DMS153 (cell line): ENCODE measurements at places on chromosomes 7 and 10.
A peak's percentile ranks its signal among the peaks of the same experiment; 100 is the strongest.

- DNase-seq = no peak
Observed at GRCh38 chr7:18337048-18337809, 158.3 kb upstream of the HDAC9 start.

DNA sequence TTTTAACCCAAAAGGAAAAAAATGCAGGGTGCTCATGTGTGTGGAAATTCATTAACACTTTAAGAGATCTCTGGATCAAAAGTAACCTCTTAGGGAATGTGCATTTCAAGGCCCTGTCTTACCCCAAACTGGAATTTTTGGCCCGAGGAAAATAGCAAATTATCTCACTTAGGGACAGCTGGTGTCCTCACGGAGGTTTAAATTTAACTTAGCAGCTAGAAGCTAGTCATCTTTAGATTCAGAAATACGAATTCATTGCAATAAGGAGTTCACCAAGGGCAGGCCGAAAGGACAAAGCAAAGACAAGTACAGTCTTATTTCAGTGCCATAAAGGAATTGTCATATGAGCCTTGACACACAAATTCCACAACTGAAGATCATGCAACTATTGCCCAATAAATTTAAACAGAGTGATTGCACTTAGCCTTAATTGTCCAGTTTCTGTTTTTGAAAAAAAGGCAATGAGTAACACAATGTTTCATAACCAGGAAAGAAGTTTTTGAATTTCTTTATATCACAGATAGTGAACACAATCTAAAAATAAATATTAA lies 22.4 kb upstream of the SEMA3C start:
- no peak for DNase-seq

DNA sequence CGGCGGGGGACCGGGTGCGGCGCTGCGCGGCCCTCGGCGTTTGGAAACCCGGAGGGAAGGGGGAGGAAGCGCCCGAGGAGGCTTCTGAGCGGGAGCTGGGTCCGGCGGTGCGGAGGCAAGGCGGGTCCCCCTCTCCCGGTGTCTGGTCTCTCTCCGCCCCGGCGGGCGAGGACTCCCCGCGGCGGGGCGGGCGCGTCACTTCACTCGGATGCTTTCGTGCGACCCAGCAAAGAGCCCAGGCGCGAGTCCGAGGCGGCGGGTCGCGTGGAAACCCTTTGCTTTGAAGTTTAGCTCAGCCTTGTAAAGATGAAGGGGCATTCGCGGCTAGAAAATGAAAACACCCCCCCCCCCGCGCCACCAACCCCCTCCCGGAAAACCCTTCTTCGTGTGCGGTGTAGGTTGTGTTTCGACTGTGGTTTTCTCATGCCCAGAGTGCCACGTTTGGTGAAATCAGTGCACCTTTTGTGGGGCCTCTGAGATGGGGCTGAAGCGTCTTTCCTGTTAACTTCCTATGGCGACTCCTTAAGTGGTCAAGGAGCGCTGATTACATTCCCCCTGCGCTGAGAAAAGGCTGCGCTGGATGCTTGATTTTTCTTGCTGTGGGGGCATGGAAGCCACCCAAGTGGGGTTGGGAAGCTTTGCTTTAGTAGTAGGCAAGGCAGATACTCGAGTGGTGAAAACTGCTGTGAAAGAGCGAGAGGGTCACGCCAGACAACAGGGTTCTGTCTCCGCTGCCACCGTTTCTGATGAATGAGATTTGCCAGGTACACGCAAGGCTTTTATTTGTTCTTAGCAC lies 876 bp downstream of the GNAI1 start:
- no peak for DNase-seq

DNA sequence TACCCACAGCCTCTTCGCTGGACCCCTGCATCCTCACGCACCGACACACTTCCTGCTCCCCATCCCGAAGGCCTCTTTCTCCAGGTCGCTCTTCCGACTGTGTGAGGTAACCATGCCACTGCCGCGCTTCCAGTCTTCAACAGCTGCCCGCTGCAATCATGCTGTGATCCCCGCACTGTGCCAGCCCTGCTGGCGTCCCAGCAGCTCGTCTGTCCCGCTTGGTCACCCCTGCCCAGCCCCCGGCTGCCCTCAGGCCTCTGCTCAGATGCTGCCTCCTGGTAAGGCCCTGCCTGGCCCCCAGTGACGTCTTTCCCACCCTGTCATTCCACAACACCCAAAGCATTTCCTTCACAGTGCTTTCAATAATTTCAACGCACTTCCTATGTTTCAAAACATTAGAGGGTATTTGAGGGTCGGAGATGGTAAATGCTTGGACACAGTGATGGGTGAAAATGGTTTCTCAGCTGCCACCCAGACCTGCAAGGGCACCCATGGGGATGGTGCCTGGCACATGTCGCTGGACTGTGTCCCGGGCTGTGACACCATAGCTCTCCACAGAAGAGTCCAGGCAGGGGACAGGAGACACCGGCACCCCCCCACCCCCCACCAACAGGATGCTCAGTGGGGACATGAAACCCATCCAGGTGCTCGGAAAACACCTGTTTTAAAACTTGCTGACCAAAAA lies 125.2 kb downstream of the MAD1L1 start:
- DNase-seq = no peak

- peak; percentile 49 for DNase-seq
Observed at GRCh38 chr7:150446288-150446938, 4.0 kb upstream of the GIMAP8 start.

DNA sequence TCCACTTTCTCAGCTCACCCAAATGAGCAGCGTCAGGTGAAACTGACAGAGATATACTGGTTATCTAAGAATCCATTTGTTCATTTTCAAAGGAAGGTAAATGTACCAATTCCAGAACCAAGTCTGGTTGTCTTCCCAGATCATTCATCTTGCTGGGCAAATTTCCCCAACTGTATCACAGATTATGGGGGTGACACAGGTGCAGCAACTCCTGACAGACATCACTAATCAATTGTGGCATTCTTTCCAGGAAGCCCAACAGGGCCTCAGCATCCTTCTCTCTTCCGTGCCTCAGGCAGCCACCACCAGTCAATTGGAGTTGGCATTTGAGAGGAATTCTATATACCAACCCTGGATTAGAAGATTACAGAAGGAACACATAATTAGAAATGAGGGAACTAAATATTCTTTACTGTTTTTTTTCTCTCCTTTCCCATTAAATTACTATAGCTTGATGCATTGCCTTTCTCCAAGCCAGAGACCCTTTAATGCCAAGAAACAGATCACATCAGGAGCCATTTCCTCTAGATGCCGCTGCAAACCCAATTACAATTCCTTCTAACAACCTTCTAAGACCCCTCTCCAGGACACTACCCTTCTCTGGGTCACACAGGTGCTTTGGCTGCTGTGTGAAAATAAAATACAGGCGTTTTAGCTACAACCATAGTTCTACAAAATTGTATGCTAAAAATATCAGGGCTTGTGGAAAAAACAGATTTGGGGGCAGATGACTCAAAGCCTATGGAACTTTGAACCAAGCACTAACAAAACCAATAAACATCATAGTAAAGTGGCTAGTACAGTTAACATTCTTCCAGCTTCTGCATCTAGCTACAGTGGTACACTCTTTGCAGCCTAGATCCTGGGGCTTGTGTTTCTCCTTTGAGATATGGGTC lies 291.6 kb downstream of the RNLS start:
- no peak for DNase-seq

DNA sequence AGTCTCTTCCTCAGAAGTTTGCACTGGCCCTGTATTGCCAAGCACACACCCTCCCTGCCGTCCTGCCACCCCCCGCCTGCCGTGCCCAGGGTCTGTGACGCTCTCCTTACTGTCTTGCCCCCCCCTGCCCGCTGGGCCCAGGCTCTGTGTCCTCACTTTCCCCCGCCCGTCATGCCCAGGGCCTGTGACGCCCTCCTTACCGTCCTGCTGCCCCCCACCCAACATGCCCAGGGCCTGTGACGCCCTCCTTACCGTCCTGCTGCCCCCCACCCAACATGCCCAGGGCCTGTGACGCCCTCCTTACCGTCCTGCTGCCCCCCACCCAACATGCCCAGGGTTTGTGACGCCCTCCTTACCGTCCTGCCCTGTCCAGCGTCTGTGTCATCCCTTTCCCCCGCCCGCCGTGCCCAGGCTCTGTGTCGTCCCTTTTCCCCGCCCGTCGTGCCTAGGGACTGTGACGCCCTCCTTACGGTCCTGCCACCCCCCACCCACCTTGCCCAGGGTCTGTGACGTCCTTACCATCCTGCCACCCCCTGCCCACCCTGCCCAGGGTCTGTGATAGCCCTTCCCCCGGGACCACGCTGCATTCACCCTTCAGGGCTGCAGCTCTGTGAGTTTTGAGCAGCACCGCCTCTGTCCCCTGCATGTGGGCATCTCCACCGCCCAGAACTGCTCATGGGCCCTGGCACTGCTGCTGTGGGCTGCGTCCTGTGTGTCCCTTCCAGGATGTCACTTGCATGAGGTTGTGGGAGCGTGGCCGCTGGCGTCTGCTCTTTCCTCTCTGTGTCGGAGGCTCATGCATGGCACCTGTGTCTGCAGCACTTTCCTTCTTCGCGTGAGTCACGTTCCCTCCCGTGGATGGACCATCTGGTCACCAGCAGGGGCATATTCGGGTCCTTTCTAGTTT lies 19.3 kb upstream of the PRKAR1B start:
- no peak for DNase-seq

- DNase-seq = no peak
Observed at GRCh38 chr10:5981529-5981928, 4.2 kb upstream of the IL15RA start.

DNA sequence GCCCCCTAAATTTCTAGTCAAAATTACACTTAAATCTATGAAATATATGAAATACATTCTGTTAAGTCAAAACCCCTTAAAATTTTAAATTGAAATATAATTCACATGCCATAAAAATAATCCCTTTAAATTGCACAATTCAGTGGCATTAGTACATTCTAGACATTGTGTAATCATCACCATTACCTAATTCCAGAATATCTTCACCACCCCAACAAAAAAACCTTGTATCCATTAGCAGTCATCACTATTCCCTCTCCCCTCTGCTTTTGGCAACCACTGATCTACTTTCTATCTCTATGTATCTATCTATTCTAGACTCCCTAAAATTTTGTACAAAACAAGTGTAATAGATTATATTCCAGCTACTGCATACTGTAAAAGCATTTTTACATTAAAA lies 261.2 kb downstream of the GLI3 start:
- no peak for DNase-seq

DNA sequence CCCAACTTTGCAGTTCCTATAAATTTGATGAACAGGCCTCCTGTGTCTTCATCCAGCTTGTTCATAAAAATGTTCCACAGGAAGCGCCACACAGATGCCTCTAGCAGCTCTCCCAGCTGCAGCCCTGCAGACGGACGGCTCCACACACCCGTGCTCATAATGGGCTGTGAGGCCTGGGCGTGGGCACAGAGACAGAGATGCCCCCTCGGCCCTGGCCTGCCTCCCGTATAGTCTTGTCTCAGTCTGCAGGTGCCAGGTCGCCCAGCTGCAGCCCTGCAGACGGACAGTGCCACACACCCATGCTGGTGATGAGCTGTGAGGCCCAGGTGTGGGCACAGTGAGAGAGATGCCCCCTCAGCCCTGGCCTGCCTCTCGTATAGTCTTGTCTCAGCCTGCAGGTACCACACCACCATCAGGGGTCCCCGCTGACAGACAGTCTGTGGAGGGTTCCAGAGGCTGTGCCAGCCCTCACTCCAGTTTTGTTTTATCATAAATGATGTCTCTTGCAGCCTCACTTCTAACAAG lies 189.9 kb downstream of the TCERG1L start:
- no peak for DNase-seq

GRCh38 chr10:59360605-59361405 lies 1.5 kb downstream of the FAM13C start:
- no peak for DNase-seq

- no peak for DNase-seq
Observed at GRCh38 chr7:96400518-96400917, 78.6 kb upstream of the SLC25A13 start.

DNA sequence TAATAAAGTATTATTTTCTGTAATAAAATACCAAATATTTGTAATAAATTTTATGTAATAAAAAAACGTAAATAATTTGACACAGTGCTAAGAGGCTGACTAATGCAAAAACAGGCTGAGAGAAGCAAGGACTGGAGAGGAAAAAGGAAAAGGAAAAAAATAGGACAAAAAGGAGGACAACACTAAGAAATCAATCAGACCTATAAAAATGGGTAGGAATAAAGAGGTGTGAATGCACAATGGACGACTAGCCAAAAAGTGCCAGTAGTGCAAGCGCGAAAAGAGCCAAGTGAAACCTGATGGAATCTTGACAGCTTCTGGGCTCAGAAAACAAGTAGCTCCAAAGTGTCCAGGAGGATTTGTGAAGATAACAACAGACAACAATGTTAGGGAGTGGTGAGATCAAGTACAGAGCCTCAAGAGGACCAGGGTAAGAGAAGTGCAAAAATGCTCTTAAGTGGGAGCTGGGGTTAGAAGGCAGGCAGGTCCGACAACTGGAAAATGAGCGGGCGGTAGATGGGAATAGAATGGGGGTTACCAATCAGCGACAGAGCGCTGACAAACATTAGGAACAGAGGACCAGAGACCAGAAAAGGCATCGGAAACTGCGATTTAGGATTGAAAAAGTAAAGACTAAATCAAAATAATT lies 1.2 kb downstream of the BRAF start:
- DNase-seq = no peak

GRCh38 chr10:116097239-116097784 lies 175.7 kb downstream of the GFRA1 start:
- no peak for DNase-seq

DNA sequence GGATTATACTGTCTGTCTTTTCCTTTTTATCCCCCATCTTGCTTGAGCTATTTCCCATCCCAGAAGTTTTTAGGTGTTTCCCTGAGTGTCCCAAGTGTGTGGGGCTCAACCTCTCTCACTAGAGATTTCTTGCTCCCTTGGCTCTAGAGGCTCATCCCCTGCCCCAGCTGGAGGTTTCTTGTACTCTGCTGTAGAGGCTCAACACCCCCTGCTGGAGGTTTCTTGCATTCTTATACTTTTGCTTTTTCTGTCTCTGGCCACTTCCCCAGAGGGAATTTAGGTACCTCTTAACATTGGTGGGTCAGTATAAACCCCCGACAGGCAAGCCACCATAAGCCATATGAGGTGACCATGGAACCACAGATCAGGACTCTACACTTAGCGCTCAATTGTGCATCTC lies 114.2 kb upstream of the FAM3C start:
- DNase-seq = no peak

DNA sequence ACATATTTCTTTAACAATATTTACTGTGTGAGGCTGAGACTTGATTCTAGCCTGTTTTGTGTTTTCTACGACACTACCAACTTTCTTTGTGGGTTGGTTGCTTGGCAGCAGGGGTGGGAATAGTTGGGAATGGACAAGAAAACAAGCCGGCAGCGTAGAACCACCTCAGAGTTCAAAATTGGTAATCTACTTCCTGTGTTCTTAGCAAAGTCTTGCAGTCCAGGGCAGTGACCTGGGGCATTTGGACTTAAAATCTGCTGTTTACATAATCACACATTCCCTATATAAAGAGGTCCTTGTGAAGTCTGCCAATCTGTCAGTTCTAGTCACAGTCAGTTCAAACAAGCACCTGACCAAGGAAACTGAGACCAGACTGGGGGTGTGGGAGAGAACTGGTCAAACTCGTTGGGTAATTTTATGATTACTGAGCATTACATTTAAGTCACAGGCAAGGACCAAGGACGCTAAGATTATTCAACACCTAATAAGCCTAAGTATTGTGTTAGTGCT lies 167.9 kb downstream of the CPEB3 start:
- DNase-seq = no peak
